ENCODE measurements at places on chromosomes 1 and 21.

DNA sequence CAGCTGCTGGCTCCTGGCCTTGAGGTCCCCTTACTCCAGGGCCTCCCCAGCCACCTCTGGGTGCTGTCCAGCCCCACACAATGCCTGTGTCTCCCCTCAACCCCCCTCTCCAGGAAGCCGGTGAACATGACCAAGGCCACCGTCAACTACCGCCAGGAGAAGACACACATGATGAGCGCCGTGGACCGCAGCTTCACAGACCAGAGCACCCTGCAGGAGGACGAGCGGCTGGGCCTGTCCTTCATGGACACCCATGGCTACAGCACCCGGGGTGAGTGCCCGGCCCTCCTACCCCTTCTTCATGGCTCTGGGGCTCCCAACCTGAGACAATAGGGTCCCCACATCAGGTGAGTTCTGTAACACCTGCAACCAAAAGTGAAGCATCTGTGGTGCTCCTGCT, 55.4 kb downstream of the PTPRU start:
- no peak for DNase-seq

- no peak for DNase-seq
Observed at GRCh38 chr1:234175363-234175762, 197.9 kb upstream of the COA6 start.

- no peak for DNase-seq
Observed at GRCh38 chr1:190564117-190564516, 86.5 kb upstream of the BRINP3 start.

GRCh38 chr1:56265216-56265615, 314.1 kb downstream of the PLPP3 start:
- no peak for DNase-seq

- DNase-seq, result no peak
Observed at GRCh38 chr21:44395260-44395659, 41.8 kb downstream of the TRPM2 start.

DNA sequence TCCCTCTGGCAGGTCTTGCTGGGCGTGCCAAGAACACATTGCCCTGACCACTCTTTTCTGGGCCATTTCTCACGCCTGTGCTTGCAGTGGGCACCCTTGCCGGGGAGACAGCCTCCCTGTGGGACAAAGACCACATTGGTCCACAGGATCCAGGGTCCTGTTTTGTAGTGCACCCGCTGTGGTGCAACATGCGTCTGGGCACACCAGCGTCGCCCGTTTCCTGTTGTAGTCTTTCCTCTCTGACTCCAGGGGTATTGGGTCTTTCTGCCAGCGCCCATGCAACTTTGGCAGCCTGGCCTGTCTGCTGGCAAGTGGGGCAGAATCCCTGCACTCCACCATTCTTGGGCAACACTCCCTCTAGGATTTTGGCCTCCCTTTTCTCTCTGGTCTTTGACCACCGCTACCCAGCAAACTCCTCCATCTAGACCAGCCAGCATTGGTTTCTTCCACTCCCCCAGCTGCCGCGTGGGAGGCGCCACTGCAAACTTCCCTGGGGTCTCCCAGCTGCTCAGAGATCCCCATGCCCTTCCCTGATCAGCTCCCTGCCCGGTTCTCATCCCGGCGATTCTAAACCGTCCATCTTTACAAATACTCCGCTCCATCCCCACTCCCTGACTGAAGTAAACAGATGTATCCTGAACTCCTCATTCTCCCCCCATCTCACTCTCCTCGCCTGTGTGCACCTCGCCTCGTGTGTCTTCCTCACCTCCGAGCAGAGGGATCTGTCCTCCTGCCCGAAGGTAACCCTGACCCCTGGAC, 1.2 kb upstream of the TPRG1L start:
- no peak for DNase-seq

DNA sequence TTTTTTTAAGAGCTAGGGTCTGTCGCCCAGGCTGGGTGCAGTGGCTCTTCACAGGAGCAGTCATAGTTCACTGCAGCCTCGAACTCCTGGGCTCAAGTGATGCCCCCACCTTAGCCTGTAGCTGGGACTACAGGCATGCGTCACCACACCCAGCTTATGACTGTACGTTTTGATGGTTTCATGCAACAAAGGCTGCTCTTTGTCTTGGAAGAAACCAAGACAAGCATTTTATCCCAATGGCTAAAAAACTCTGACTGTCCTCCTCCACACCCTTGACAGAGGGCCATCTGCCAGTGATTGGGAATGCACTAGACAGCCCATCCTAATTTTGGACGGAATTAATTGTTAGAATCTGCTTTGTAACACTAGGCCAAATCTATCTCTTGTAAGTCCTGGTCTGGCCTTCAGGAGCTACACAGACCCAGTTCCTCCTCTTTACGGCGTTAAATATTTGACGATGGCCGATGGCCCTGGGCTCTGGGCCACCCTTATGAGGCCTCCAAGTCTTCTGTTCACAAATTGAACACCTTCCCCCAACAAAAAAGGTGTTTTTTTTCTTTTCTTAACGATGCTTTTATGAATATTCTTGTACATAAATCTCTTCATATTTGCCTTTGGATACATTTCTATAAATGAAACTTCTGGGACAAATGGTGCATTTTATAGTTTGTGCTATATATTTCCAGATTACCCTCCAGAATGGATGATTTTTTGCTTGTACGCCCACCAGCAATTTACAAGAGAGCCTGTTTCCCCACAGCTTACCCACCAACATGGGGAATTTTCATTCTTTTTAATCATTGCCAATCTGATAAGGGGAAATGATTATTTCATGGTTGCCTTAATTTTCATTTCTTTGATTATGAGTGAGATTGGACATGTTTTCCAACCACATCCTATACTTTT, 104.8 kb upstream of the SLC25A33 start:
- DNase-seq, result no peak
